ENCODE measurements at places on chromosomes 11 and 22.

DNA sequence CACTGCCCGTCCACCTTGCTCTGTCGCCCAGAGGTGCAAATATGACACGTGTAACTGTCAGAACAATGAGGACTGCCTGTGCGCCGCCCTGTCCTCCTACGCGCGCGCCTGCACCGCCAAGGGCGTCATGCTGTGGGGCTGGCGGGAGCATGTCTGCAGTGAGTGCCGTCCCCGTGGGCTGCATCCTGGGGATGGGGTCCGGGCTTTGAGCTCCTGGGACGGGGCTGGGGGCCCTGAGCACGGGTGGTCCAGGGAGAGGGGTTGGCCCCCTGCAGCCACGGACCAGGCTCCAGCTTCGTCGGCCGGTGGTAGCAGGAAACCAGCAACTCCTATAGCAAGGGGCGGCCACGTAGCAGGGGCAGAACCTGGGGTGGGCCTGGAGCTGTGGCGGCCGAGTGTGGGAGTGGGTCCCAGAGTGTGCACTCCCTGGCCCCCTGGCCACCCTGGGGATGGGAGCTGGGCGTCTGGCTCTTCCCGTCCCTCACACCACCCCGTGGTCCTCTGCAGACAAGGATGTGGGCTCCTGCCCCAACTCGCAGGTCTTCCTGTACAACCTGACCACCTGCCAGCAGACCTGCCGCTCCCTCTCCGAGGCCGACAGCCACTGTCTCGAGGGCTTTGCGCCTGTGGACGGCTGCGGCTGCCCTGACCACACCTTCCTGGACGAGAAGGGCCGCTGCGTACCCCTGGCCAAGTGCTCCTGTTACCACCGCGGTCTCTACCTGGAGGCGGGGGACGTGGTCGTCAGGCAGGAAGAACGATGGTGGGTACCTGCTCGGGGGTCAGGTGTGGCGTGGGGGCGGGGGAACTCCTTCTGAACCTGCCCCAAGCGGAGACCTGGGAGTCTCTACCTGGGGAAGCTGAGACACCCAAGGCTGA lies 10.1 kb downstream of the MUC2 start:
- no peak for DNase-seq

DNA sequence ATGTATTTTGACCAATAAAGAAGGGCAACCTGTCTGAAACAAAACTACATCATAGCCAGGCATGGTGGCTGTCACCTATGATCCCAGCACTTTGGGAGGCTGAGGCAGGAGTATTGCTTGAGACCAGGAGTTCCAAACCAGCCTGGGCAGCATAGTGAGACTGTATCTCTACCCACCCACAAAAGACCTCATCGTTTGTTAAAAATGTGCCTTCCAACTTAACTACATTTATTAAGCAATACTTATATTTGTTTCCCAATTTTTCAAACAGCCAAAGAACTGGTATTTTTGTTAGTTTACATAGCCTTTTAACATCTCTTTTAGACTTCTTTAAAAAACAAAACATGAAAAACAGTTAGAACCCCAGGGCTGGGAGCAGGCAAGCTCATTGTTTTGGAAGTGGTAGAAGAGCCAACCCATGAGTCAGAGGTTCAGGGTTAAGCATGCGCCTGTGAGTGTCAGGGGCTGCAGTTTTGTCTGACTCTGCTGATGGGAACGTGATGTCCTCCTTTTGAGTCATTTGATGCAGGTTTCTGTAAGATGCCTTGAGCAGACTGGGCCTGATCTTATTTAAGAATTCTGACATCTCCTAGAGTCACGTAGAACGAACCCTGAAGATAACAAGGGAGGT lies 53.9 kb upstream of the CRTAM start:
- no peak for DNase-seq

GRCh38 chr11:19156892-19157291 lies 39.9 kb downstream of the ZDHHC13 start:
- no peak for DNase-seq

- DNase-seq = peak; percentile 55
These were observed 5.8 kb downstream of the CCDC34 start for GRCh38 chr11:27357250-27357649.

DNA sequence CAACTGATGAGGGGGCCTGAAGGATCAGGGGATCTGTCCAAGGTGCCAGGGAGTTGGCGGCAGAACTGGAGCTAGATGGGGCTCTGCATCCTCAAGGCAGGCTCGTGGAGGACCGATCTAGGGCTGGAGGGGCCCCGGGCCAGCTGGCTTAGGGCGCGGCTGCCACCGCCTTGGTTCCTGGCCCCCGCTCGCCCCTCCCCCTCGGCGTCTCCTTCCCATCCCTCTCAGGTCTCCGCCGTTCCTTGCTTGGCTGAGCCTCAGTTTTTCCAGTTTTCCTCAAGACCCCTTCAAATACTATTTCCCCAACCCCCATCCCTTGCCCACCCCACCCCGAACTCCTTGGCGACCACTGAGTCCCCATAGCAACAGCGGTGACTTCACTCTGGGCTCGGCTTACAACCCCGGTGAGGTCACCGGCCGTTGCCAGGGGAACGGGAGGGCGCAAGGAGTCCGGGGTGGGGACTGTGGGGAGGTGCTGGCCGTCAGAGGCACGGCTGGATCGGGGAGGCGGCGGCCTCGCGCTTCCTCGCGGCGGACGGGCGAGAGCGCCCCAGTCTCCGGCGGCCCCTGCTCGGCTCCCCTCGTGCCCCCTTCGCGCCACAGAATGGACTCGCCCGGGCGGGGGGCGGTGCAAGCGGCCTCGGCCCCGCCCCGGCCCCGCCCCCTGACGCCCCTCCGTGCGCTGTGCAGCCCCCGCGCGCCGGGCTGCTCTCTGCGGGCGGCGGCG lies 7.5 kb downstream of the FREY1 start:
- DNase-seq = peak; percentile 35

All from NCI-H1417 treated with DMSO at 0.1 percent for 48 hours (cell line).